ENCODE measurements at places on chromosomes 6 and 20. TPM values are rescaled to one million over a fixed set of nuclear protein-coding genes. Genes with fewer than 3 reads are reported as not detected.
A peak's percentile ranks its signal among the peaks of the same experiment; 100 is the strongest.

Gene PKIB
- total RNA-seq = 69.1 TPM

Gene KCNK5
- total RNA-seq = 0.28 TPM

- H3K4me1 ChIP-seq = no peaks in the 10 kb centered on the region
- H3K36me3 ChIP-seq = no peaks in the 10 kb centered on the region
- DNase-seq = no peak
- H3K27me3 ChIP-seq = no peaks in the 10 kb centered on the region
- H3K27ac ChIP-seq = no peak overlapping the region
- H3K4me3 ChIP-seq = no peak overlapping the region
Measured at GRCh38 chr6:52312461-52312860, 27.9 kb upstream of the MCM3 start.

Gene MEI4
- total RNA-seq = 0.36 TPM

- H3K4me3 ChIP-seq = no peak overlapping the region
- no peaks in the 10 kb centered on the region for H3K4me1 ChIP-seq
- H3K36me3 ChIP-seq = no peaks in the 10 kb centered on the region
- DNase-seq = no peak
- no peak overlapping the region for H3K27ac ChIP-seq
Measured at GRCh38 chr6:112457886-112458285, 110.8 kb downstream of the RFPL4B start.

GRCh38 chr6:38034274-38034914 lies 214.9 kb downstream of the ZFAND3 start:
- H3K4me1 ChIP-seq = peaks cover 29% of the 10 kb centered on the region
- H3K36me3 ChIP-seq = no peaks in the 10 kb centered on the region
- H3K27ac ChIP-seq = no peak overlapping the region
- peak; percentile 32 for DNase-seq

- H3K4me3 ChIP-seq = no peak overlapping the region
- no peak for DNase-seq
- no peaks in the 10 kb centered on the region for H3K36me3 ChIP-seq
- peaks cover 6% of the 10 kb centered on the region for H3K4me1 ChIP-seq
- H3K27me3 ChIP-seq = no peaks in the 10 kb centered on the region
- no peak overlapping the region for H3K27ac ChIP-seq
Measured at GRCh38 chr6:116354236-116354635, 16.5 kb upstream of the DSE start.

Gene TMEM14A
- 10.7 TPM for total RNA-seq

DNA sequence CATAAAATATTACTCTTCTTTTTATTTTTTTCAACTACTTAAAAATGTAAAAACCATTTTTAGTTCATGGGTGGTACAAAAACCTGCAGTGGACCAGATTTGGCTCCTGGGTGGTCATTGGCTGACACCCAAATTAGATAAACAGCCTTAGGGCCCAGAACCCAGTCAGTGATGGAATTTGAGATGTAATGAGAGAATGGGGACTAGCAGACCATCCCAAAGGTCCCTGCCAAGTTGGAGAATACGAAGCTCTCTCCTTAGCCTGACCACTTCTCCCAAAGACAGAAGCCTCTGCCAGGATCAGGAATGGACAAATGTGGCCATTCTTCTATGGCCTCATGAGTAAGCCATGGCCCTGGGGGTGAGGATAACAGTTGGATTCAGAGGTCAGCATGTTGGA lies 194.7 kb downstream of the NFATC2 start:
- no peak for DNase-seq
- no peaks in the 10 kb centered on the region for H3K27me3 ChIP-seq
- no peak overlapping the region for H3K4me3 ChIP-seq
- H3K36me3 ChIP-seq = no peaks in the 10 kb centered on the region
- no peak overlapping the region for H3K27ac ChIP-seq

Measured in cardiac muscle cell (in vitro differentiated cells and primary cell).